Forelimb muscle (tissue), 1 donor: ENCODE measurements at places on chromosomes 13 and 19. TPM values are rescaled to one million over a fixed set of nuclear protein-coding genes. Genes with fewer than 3 reads are reported as not detected.

DNA sequence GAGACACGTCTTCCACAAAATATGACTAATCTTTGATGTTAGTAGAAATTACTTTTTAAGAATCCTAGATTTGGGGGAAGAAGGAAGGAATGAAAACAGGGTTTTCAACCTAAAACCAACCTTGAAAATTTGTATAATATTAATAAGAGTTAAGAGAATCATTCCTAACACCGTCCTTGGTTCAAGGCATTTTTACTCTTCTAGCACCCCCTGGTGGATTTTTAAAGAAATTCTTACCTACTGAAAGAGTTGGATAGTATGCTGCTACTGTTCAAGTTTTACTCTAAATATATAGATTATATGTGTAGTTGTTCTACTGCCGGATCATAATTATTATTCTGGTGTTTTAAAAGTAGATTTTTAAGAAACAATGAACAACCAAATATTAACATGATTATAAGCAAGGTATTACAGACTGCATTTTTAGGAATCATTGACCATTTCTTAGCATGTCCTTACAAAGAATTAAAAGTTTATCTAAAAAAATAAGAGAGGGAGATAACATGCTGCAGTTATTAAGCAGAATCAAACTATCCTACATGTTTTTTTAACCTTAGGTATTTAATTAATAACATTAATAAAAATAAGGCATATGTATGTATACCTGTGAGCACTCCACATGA, 7.4 kb upstream of the SLITRK6 start:
- no peak for DNase-seq

GRCh38 chr19:13637664-13638063, 126.7 kb upstream of the MRI1 start:
- DNase-seq = no peak

DNA sequence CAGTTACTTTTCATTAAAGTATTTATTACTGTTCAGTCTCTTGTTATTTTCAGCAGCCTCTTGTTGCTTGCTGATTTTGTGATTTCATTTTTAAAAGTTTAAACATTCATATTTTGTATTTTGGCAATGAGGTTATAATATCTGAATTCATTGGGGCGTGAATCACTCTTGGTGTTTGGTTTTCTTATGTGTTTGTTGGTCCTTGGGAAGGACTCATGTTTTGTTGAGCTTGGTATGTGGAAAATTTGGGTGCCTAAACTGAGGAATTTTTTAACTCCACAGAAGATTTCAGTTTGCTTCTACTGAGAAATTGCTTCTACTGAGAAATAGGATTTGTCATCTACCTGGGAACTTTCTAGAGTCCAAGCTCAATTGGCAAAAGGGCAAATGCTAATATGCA, 38.2 kb downstream of the PDS5B start:
- DNase-seq = no peak

DNA sequence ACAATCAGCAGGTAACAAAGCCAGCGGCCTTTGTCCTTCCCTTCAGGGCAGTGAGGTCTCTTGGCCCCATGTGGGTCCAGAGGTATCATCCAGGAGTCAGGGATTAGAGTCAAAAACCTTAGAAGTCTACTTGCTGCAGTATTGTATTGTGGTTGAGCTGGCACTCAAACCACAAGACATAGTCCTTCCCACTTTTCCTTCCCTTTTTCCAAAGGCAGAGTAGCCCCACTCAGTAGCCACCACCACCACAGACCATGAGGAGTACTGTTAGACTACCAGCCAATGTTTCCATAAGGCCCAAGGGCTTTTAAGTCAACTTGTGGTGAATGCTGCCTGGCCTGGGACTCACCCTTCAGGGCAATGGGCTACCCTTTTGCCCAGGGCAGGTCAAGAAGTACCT, 27.1 kb upstream of the CCNA1 start:
- DNase-seq = no peak

- DNase-seq = no peak
These were observed 329.8 kb upstream of the GPC6 start for GRCh38 chr13:92896842-92897241.

The S1PR5 gene
- 1.1 TPM for polyA plus RNA-seq
